ENCODE measurements at places on chromosomes 2 and 18.

- DNase-seq = no peak
These were observed 492.5 kb downstream of the NR4A2 start for GRCh38 chr2:155839991-155840390.

GRCh38 chr2:106261871-106262321, 67.8 kb upstream of the UXS1 start:
- DNase-seq = no peak

- DNase-seq = no peak
These were observed 40.9 kb upstream of the TRIM43B start for GRCh38 chr2:95525294-95526035.

GRCh38 chr2:73896362-73897239, 3.8 kb downstream of the ACTG2 start:
- DNase-seq = peak; percentile 14

- no peak for DNase-seq
These were observed 146.5 kb downstream of the CABLES1 start for GRCh38 chr18:23281626-23282436.

- DNase-seq = no peak
These were observed 105.3 kb downstream of the ZNF516 start for GRCh38 chr18:76389716-76390115.

DNA sequence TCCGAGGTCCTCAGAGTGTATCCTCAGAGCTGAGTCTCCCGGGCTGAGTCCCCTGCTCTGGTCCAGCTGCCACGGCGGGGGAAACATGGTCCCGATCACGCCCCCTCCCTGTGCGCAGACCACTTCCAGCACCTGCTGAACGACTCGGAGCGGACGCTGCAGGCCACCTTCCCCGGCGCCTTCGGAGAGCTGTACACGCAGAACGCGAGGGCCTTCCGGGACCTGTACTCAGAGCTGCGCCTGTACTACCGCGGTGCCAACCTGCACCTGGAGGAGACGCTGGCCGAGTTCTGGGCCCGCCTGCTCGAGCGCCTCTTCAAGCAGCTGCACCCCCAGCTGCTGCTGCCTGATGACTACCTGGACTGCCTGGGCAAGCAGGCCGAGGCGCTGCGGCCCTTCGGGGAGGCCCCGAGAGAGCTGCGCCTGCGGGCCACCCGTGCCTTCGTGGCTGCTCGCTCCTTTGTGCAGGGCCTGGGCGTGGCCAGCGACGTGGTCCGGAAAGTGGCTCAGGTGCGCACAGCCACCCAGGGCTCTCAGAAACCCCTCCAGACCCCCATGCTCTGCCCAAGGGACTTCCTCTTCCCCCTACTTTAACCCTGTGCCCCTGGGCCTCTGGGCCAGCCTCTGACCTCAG, 26.7 kb downstream of the GPC1 start:
- no peak for DNase-seq

DNA sequence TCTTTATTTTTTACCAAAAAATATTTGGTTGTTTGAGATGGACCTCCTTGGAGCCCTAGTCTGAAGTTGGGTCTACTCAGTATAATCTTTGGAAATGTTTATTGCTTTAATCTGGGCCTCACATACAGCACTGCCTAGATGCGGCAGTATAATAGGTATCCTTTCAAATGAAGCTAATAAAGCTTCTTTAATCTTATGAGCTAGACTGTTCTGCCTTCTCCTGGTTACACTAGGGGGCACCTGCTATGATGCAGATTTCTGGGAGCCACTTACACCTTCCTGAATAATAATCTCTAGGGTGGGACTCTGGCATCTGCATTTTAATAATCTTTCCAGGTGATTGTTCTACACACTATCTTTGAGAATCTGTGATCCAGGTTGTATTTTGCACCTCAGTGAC, 169.7 kb upstream of the SESTD1 start:
- DNase-seq = no peak

- no peak for DNase-seq
These were observed 300.9 kb downstream of the TXNL1 start for GRCh38 chr18:56337507-56337906.

DNA sequence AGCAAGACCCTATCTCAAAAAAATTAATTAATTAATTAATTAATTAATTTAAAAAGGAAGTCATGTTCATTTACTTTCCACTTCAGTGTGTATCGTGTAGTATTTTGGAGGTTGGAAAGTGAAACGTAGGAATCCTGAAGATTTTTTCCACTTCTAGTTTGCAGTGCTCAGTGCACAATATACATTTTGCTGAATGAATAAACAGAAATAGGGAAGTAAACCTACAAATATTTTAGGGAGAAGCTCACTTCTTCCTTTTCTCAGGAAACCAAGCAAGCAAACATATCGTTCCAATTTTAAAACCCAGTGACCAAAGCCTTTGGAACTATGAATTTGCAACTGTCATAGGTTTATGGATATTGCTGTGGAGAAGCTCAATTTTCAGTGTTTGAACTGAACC, 27.8 kb downstream of the SLC14A1 start:
- DNase-seq = no peak

DNA sequence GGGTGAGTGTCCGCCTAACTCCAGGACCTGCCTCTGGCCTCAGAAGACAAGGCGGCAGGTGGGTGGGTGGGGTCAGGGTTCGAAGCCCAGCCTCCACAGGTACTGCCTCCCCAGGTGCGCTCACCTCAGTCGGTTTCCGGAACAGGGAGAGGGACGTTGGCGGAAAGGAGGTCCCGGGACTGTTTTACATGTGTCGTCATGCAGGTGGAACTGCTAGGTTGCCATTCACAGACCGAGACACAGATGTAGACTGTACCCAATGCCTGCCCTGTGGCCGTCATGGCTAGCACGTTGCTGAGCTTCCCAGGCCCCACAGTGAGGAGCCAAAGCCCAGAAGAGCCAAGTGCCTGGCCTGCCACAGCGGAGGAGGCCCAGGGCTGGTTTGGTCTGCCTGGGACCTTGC, 284.0 kb upstream of the HS6ST1 start:
- DNase-seq = no peak

DNA sequence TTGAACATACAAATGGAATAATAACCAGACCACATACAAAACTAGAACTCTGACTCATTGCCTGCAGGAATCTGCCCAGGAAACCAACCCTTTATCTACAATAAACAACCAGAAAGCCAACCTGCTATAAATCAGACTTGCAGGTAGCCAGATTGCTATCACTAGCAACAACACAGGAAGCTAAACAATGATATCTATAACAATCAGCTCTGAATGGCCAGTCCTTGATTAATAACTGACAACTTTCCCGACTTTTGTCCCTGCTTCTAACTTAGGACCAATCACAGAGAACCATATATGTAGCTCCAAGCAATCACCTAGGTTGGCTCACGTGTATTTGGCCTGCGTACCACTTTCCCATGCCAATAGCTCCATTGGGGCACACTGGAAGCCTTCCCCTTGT, 470.8 kb downstream of the RIT2 start:
- DNase-seq = no peak

DNA sequence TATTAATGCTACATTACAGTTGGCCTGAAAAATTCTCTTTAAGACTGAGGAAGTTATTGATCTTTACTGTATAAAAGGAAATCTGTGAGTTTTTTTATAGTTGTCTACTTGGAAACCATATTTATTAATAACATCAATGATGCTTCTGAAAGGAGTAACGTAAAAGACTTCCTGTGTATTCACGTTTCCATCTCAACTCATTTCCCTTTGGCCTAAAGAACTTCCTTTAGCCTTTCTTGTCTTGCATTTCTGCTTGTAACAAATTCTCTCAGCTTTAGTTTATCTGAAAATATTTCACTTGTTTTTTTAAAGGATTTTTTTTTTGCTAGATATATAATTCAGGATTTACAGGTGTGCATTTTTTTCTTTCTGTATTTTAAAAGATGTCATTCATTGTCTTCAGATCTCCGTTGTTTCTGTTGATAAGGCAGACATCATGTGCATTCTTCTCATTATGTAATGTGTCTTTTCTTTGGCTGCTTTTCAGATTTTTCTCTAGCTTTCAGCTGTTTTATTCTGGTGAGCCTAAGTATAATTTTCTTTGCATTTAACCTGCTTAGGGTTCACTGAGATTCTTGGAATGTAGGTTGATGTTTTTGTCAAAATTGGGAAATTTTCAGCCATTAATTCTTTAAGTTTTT, 159.0 kb upstream of the DAPL1 start:
- DNase-seq = no peak

DNA sequence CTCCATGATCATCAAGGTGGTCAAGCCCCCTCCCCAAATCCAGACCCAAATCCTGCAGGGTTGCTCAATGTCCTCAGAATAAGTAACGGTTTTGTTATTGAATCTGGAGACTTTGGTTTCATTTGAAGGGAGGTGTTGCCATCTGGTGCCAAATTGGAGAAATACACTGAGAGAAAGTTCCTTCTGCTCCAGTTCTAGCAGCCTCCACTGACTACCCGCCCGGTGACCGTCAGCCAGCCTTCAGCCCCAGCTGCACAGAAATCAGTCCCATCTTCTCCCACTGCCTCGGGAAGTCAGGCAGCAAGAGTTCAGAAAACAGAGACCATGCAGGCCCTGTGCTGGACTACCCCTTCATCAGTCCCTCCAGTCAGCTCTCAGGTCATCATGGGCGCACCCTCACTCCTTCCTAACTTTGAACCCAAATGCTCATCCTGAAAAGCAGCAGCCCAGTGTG, 38.7 kb downstream of the PKDCC start:
- no peak for DNase-seq

DNA sequence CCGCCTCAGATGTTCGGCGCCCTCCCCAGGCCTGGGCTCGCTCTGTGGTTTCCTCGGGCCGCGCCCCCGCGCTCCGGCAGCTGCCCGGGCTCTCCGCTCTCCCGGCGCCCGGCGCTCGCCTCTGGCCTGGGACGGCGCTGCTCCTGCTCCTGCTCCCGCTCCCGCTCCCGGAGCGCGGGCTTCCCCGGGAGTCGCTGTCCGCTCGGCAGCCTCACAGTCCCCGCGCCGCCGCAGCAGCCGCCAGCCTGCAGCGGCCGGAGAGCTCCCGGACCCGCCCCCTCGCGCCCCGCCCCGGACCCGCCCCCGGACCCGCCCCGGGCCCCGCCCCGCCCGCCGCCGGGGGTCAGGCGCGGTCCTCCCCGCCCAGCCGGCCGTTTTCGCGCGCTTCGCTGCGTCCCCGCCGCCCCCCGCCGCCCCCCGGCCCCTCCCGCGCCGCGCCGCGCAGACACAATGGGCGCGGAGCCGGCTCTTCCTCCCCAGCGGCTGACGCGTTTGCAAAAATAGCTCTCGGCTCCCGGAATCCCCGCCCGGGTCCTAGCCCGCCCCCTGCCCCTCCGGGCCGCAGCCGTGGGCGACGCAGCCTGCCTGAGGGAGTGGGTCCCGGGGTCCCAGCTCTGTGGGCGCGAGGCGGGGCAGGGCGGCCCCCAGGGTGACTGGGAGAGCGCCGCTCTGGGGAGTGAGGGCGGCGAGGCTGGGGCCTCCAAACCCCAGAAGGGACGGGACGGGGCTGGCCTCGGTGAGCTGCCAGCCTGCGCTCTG, at the start of gene ARL4C:
Gene ARL4C (minus strand): TSS at position 247 of the 759 bp plus-strand sequence. CDS start 495 bp downstream, outside the sequence.
- peak; percentile 52 for DNase-seq

GRCh38 chr2:160533482-160533881, 39.9 kb upstream of the RBMS1 start:
- DNase-seq = no peak

DNA sequence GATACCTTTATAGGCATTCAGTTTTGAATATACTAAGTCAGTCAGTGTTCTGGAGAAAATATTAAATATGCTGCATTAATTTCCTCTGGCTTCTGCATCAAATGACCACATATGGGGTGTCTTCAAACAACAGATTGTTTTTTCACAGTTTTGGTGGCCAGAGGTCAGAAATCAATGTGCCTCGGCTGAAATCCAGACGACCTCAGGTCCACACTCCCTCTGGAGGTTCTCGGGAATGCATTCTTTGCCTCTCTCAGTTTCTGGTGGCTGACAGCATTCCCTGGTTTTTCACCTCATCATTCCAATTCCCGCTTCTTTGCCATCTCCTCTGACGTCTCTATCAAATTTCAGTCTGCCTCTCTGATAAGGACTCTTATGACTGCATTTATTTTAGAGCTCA, 142.3 kb downstream of the ZNF407 start:
- no peak for DNase-seq

- DNase-seq = no peak
These were observed 25.0 kb downstream of the WIPF1 start for GRCh38 chr2:174572556-174572955.

DNA sequence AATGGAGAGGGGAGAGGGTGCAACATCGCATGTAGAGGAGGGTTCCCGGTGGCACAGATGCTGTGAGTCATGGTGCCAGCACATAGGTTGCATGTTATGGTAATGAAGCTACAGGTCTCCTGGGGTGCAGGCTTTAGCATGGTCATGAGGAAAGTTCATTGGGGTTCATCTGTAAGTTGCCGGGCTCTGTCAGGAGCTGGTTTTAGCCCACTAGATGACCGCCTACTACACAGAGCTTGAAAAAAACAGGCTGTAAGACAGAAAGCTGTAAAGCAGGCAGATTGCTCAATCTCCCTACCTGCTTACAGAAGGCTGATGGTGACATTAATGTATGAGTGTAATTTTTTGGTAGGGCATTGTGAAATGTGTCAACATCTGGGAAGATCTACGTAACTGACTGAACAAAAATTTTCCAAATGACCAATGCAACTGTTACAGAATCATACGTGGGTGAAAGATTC, 23.9 kb downstream of the DYSF start:
- no peak for DNase-seq

- no peak for DNase-seq
These were observed 225.7 kb downstream of the MREG start for GRCh38 chr2:215787565-215788178.

DNA sequence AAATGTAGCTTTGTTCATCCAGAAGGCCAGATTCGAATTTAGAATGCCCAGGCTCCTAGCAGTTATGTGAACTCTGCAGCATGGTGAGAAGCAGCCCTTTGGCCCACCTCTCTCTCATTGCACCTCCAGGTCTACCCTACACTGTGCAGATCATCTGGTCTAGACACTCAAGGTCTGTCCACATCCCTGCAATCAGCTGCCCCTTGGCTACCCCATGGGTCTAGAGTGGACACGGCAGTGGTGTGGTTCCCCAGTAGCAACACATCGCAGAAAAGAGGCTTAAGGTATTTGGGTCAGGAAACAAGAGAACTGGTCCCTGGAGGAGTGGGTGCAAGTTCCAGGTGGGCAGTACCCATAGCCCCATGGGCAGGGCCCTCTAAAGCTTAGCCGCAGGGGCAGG, 76.6 kb upstream of the BCL2L11 start:
- DNase-seq = no peak

DNA sequence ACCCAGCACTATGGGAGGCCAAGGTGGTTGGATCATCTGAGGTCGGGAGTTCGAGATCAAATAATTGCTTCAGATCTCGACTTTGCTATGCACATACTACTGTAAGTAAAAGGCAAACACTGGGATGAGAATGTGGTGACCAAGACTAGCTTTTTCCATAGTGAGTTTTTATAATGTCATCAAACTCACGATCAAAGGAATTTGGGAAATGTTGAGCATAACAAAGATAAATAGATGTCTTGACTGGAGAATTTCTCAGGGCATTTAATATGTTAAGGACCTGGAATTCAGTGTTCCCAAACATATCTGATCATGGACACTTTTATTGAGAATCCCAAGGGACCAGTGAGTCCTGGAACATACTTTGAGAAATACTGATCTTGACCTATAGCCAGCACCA, 205.6 kb downstream of the ARHGAP15 start:
- no peak for DNase-seq

All from activated T-cell treated with anti-CD3 and anti-CD28 coated beads for 48 hours (primary cell).